ENCODE measurements at places on chromosomes 2 and 18.

GRCh38 chr2:219969508-219969907 is 342.1 kb downstream of the SLC4A3 start:
- no peak overlapping the region for H3K4me3 ChIP-seq
- no peak for DNase-seq
- H3K27ac ChIP-seq = no peak overlapping the region
- H3K27me3 ChIP-seq = no peaks in the 10 kb centered on the region
- H3K36me3 ChIP-seq = no peaks in the 10 kb centered on the region
- no peaks in the 10 kb centered on the region for H3K4me1 ChIP-seq

GRCh38 chr2:157540102-157540501 is 88.6 kb downstream of the ACVR1C start:
- no peaks in the 10 kb centered on the region for H3K4me1 ChIP-seq
- H3K27me3 ChIP-seq = no peaks in the 10 kb centered on the region
- no peak for DNase-seq
- no peak overlapping the region for H3K4me3 ChIP-seq
- H3K27ac ChIP-seq = no peak overlapping the region

DNA sequence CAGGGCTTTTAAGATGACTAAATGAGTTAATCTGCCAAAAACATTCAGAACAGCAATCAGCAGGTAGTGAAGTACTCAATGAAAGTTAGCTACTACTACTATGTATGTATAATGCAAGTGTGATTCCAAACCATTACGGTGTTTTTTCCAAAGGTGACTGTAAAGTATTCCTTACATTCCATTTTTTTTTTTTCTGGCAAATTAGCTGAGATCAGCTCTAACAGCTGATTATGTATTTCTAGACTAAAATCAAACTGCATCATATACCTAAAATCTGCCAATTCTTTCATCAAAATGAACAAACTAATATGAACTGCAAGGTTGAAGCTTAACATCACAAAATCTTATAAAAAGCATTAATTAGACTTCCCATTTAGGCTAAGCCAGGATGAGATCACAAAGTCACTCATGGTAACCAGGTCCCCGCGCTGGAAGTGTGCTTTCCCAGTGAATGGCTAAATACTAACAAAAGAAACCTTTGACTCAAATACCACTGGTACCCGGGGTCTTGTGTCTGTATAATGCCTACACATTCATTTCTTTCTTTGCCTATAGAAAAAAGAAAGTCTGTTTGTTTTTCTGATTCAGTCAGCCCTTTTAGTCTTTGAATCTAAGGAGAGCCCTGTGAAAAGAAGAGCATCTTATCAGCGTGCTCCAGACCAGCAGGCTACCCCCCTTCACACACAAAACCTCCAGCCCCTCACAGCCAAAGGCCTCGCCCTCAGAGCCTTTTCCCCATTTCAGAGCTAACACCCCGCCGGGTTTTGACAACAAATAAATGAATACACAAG is 88.3 kb downstream of the RBMS1 start:
- DNase-seq = no peak
- peak overlapping the region; percentile 75 for H3K27ac ChIP-seq
- no peaks in the 10 kb centered on the region for H3K27me3 ChIP-seq
- peaks cover 64% of the 10 kb centered on the region for H3K4me1 ChIP-seq

- peaks cover 5% of the 10 kb centered on the region for H3K27me3 ChIP-seq
- H3K4me3 ChIP-seq = no peak overlapping the region
- H3K4me1 ChIP-seq = no peaks in the 10 kb centered on the region
- H3K36me3 ChIP-seq = no peaks in the 10 kb centered on the region
These were observed 19.6 kb upstream of the IL37 start for GRCh38 chr2:112891385-112891831.

DNA sequence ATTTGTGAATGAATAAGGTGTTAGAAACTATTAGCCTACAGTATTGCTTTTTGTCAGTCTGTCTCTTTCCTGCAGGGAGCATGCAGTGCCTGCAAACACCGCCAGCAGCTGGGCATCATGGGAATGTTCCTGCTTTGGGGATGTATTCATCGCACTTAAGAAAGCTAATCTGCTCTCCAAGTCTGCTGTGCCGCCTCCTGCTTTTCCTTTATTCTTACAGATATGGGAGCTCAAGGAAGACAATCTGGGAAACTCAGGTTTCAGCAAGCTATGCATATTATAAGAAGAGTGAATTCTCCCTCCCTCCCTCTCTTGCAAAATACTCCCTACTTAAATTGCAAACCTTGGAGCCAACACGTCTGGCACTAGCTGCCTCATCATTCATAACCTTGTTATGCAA is 479.2 kb upstream of the ACVR2A start:
- DNase-seq = no peak
- H3K4me3 ChIP-seq = no peak overlapping the region
- peaks cover 6% of the 10 kb centered on the region for H3K27me3 ChIP-seq
- no peak overlapping the region for H3K27ac ChIP-seq
- H3K4me1 ChIP-seq = peaks cover 8% of the 10 kb centered on the region
